Epithelial cell of proximal tubule (primary cell): ENCODE measurements at places on chromosomes 7 and 10. TPM values are rescaled to one million over a fixed set of nuclear protein-coding genes. Genes with fewer than 3 reads are reported as not detected.

GRCh38 chr10:36789974-36790373 lies 335.4 kb upstream of the ANKRD30A start:
- DNase-seq, result no peak

The SLC18A2 gene
- total RNA-seq, result 0.40 and 0.72 TPM in 2 replicates

The SLC13A4 gene
- total RNA-seq, result not detected in 2 replicates

The OR13A1 gene
- total RNA-seq, result not detected in 2 replicates

DNA sequence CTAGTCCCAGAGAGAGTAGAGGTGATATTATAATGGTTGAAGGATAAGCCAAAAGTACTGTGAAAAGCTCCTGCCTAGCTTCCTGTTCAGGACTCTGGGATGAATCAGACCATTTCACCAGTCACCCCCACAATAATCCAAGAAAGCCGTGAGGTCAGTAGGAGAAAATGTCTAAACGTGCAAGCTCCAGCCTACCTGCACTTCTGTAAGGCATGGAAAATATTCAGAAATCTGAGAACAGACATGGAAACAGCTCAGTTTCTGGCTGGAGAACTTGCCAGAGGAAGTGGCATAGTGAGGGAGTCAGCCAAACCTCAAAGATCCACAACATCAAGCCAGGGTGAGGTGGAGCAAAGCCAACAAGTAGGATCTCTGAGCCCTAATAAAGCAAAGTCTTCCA lies 58.2 kb downstream of the ELAPOR2 start:
- no peak for DNase-seq

DNA sequence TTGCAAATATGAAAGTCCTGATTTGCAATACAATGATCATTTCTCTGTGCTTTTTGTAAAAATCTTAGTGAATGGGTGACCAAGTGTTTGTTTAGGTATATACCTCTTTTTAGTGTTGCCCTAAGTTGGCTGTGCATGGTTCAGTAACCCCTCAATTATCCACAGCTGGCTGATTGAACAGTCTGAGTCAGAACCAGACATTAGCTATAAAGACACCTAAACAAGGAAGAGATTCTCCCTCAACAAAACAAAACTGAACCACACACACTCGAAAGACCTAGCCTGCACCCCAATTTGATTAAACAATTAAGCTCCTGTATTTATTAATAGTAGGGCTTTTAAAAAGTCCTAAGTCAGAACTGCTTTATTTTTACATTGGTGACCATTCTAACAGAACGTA lies 2.8 kb downstream of the RSBN1L start:
- no peak for DNase-seq

DNA sequence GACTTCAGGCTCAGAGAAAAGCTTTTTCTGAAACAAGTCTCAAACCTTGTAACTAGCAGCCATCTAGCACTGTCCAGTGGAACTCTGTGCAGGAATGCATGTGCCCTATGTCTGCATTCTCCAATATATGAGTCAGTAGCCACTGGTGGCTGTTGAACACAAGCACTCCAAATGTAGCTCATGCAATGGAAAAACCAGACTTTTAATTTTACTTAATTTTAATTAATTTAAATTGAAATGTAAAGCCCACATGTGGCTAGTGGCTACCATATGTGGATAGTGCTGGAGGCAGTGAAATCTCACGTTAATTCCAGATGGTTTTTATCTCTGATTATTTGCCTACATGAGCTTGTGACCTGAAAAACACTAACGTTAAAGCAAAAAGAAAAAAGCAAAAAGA lies 225.1 kb downstream of the GATA3 start:
- DNase-seq, result no peak

- no peak for DNase-seq
Observed at GRCh38 chr10:58464956-58465355, 47.7 kb upstream of the BICC1 start.

- DNase-seq, result no peak
Observed at GRCh38 chr10:73758704-73759511, 14.7 kb downstream of the SEC24C start.

The SPAG6 gene
- 0.07 TPM in 1 of 2 replicates, not detected in the other for total RNA-seq
